ENCODE measurements at places on chromosomes 12 and 14.

DNA sequence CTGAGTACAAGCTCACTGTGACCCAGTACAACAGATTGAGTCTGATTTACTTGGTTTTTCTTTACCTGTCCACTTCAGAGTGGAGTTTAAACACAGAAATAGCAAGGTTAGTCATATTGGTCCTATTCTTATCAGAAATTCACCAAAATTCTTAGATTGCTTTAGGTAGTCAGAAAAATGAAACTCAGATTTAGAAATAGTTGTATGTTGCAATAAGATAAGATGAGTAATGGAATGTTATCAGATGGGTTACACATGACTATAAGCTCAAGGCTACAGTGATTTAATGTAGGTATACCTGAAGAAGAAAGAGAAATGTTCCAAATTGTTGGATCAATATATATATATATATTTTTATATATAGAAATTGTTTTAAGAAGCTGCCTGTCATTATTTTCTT, 524.1 kb downstream of the LRFN5 start:
- DNase-seq, result no peak

GRCh38 chr12:49887536-49888401, 15.9 kb downstream of the FAIM2 start:
- DNase-seq, result no peak

GRCh38 chr12:110931315-110931728, 10.9 kb upstream of the MYL2 start:
- DNase-seq, result no peak

- no peak for DNase-seq
These were observed 15.6 kb upstream of the SMAGP start for GRCh38 chr12:51285843-51286242.

DNA sequence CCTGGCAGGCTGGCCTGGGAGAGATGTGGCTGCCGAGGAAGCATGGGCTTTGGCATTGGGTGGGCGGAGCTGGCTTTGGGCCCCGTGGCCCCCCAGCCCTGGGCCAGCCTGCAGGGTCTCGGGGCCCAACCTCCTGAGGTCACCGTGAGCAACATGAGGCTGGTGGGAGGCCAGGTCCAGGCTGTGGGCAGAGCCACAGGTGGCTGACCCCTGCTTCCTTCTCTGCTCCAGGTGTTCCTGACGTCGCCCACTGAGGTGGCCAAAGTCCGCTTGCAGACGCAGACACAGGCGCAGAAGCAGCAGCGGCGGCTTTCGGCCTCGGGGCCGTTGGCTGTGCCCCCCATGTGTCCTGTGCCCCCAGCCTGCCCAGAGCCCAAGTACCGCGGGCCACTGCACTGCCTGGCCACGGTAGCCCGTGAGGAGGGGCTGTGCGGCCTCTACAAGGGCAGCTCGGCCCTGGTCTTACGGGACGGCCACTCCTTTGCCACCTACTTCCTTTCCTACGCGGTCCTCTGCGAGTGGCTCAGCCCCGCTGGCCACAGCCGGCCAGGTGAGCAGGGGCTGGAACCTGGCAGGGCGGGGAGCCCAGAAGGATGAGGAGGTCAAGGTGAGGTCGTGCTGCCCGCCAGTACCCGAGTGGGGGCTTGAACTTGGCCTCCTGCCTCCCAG, 5.5 kb downstream of the SLC25A47 start:
- no peak for DNase-seq

DNA sequence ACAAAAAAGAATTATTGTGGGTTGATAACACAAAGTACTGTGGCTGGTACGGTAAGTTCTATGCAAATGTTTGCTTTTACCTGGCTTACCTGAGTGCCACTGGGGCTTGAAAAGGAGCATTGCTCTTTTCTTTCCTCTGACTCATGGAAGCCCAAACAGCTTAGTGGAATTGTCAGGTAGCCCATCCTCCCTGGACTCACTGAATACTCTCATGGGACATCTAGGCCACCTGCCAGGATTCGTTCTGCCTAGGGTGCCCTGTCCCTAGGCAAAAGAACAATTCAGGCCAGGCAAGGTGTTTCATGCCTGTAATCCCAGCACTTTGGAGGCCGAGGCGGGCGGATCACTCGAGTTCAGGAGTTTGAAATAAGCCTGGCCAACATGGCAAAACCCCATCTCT, 22.5 kb upstream of the YAF2 start:
- no peak for DNase-seq

- no peak for DNase-seq
These were observed 199.1 kb downstream of the SLC5A8 start for GRCh38 chr12:101010896-101011295.

- no peak for DNase-seq
These were observed 542.2 kb upstream of the USP15 start for GRCh38 chr12:61717986-61718385.

- DNase-seq, result no peak
These were observed 58.4 kb downstream of the LLPH start for GRCh38 chr12:66072135-66072534.

GRCh38 chr12:117279606-117280005, 81.8 kb downstream of the NOS1 start:
- no peak for DNase-seq

- DNase-seq, result no peak
These were observed 26.5 kb upstream of the SMOC1 start for GRCh38 chr14:69852531-69853321.

DNA sequence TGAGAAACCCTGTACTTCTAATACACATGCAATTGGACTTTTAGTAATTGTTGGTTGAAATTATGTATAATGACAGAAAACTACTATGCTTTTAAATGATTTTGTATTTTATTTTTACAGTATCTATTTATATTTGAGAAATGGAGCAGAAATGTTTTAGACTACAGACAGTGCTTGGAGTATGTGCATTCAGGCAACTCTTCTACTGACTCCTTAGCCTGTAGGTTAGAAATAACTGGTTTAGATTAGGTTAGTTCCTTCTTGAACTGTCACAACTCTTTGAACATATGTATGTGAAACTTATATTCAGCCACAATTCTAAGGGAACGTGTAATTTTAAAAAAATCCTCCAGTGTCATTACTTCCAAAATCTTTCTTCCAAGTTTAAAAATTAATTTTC, 1.7 kb downstream of the FGFR1OP2 start:
- DNase-seq, result no peak

DNA sequence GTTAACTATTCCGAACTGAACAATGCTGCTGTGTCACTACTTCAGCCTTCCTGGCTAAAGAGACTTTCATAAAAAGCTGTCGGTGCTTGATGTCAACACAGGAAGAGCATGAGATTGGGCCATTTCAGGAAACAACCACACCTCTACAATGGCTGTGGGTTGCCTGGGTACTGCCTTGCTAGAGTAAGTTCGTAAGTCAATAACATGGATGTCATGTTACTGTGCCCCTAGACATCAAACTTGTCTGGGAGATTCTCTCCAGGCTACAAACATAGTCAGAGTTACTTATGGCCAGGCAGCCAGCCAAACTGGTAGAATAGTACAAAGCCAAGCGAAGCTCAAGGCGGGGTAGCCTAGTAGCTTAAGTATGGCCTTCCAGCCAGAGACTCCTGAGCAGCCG, 23.1 kb downstream of the MAX start:
- DNase-seq, result no peak
